ENCODE measurements at places on chromosomes 5 and 9.

- no peak for DNase-seq
Measured at GRCh38 chr5:76383126-76383832, 19.8 kb upstream of the IQGAP2 start.

- DNase-seq, result no peak
Measured at GRCh38 chr5:571791-572190, 40.3 kb upstream of the CEP72 start.

DNA sequence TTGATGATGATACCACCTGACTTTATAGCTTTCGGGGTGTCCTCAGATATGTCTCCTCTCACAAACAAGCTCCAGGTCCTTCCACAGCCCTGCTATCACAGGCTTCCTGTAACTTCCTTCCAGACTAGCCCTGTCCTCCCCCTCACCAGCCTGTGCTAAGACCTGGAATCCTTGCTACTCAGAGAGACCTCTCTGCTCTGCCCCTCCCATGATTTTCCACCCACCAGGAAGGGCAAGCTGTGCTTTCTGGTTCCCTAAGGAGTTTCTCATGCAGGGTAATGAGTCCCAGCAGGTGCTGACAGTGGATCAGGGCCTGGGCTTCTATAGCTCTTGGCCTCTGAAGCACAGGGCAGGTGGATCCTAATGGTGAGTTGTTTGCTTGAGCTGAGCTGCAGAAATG is 86.9 kb downstream of the AOPEP start:
- no peak for DNase-seq

GRCh38 chr9:36637491-36638270 is 65.0 kb downstream of the MELK start:
- no peak for DNase-seq

- DNase-seq, result peak; percentile 61
Measured at GRCh38 chr5:23717486-23717885, 210.1 kb downstream of the PRDM9 start.

GRCh38 chr5:6117212-6117611 is 261.1 kb downstream of the MED10 start:
- no peak for DNase-seq

DNA sequence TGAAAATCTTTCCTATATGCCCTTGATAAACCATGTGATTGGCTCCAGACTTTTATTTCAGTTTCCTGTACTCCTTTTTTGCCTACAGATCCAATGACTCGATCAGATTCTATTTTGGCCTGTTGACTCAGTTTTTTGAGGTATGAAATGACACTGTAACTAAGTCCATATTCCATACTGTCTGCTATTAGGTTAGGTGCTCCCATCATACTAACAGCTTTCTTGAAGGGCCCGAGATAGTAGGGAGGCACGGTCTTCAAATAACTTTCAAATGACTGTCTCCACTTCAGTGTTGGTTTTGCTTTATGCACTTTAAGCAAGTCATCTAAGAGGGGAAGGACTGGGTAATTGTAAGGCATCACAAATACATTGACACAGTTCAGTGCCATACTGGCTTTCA is 295.4 kb upstream of the DAB2 start:
- DNase-seq, result no peak

- DNase-seq, result no peak
Measured at GRCh38 chr9:114037961-114038723, 40.0 kb downstream of the AMBP start.

GRCh38 chr5:63401436-63402046 is 560.7 kb downstream of the HTR1A start:
- peak; percentile 78 for DNase-seq

DNA sequence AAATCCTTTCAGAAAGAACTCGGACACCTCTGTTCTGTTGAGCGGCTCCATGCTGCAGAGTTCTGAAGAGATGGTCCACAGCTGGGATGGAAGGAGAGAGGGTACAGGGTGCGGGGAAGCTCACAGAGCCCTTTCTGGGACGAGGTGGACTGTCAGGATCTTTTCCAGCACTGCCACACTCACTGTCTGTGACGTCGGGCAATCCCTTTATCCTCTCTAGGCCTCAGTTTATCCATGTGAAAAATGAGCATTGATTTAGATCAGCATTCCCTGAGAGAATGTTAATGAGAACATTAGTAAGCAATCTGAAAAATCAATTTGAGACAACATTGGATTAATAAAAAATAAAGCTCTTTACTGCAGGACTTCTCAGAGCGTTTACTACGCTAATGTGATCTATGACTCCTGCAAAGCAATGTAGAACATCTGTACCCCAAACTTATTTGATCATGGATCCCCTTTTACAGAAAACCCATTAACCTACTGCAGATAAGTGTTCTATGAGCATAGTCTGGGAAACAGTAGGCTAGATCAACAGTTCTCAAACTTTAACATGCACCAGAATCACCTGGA is at the start of gene OR13J1:
OR13J1 (minus strand) TSS at position 51 of the 573 bp plus-strand sequence; CDS start at position 51, 0 bp downstream.
- no peak for DNase-seq

DNA sequence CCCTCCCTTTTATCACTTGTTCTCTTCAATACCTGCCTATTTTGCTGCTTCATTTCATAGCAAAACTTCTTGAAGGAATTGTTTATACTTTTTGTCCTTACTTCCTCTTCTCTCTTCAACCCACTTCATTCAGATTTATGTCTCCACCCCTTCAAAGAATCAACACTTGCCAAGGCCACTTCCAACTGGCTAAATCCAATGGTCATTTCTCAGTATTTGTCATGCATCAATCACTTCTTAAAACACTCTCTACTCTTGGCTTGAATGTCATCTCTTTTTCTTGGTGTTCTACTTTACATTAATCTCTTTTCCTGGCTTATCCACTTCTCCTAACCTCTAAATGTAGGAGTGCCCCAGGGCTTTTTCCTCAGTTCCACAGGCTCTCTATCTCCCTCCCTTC is 8.3 kb upstream of the FCHO2 start:
- peak; percentile 17 for DNase-seq

DNA sequence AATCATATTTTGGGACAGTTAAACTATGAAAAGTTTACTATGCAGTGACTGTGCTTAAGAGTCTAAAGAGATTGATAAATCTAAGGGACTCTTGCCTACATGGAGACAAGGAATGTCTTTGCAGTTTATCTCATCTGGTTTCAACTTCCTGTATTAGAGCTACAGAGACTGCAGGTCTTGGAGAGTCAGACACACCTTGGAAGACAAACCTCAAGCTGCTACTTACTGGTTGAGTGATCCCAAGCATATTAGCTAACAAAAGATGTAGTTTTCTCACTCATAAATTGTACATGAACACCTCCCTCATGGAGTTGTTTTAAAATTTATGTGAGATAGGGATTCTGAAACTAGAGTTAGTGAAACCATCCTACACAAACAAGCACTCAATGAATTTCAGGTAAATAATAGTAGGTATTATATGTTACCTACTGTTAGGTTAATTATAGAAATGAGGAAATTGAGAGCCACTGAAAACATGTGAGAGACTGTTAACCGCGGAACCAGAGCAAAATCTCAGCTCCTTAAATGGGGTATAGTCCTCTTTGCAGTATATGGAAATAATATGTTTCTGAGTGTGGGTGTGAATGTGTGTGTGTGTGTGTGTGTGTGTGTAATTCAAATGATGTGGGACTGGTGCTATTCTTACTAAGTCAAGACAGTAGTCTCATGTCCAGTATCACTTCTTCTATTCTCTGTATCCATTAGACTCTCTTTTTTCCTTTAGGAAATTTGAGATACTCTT is 752.1 kb downstream of the DTWD2 start:
- no peak for DNase-seq

DNA sequence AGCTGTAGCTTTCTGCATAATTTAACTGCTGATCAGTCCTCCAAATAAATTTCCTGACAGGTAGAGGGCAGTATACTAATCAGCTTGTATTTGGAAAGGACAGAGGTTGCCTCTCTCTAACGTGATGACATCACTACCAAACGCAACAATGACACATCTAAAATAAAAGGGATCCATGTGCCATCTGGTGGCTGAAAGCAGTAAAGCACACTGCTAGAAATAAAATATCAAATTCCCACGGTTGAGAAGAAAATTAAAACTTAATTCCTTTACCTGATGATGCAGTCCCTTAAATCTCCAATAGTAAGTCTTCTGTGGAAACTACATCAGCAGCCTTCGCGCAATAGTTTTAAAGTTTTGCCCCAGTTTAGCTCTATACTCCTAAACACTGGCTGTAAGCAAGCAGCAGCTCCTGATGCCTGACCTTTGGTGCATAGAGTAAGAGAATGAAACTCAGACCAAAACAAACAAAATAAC is 54.5 kb downstream of the DIAPH1 start:
- peak; percentile 93 for DNase-seq

- DNase-seq, result no peak
Measured at GRCh38 chr9:130989891-130990290, 19.1 kb upstream of the LAMC3 start.

DNA sequence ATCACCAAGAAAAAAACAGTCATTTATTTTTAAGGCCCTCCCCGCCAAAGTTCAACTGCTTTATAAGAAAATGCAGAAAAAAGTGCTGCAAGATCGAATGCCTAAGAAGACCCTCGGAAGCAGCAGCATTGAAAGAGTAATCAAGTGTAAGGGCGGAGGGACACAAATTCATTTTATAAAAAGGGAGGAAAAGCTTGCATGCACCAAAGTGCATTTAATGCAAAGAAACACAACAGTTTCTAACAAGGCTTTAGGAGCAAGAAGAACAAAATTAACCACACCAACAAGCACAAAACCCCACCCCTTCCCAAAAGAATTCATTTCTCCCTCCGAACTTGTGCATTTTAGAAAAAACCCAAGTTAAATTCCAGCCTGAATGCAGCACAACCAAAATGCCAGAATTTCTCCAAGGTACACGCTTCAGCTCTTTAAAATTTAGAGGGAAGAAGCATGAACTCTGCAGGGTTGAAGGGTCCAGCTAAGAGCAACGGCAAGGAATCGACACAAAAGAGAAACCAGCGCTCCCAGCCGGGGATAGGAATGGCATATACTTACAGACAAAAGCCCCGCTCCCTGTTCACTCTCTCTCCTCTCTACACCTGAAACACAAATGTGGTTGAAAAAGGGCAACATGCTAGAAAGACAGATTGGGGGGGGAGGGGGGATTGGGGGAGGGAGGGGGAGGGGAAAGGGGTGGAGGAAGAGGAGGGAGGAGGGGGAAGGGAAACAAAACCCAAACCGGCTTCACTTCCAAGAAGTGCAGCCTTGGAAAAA is at the start of gene NREP:
NREP (minus strand) TSS at position 614 of the 774 bp plus-strand sequence. CDS start 1,422 bp downstream, outside the sequence.
- DNase-seq, result peak; percentile 87

DNA sequence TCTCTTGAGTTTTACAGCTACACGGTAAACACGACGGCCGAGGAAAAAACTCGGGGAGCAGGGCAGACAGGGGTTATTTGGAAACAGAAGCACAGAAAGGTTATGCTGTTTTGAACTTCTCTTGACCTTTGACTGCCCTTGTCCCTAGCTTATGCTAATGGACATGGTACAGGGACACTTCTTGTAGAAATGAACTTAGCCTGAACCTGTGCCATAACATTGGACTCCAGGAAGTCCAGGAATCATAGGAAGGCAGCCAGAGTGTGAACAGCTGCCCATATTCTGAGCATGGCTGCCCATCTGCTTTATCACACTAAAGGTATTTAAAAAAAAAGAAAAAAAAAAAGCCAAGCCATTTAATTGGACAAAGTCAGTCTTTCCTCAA is 46.1 kb downstream of the NR6A1 start:
- DNase-seq, result no peak

- DNase-seq, result no peak
Measured at GRCh38 chr5:73486119-73486899, 11.9 kb upstream of the BTF3 start.

DNA sequence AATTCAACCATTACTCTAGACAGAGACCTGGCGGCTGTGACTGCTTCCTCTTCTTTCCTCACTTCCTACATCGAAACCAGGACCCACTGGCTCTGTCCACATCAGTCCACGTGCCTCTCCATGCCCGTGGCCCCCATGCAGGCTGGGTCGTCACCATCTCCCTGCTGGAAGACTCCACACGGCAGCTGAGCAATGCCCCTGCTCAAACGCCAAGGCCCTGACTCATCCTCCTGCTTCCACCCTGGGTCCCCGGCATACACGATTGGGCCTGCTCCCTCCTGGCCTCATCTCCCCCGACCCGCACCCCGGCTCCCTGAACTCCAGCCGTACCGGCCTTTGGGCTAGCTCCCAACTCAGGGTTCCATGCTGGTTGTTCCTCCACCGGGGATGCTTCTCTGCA is 67.2 kb upstream of the IER5L start:
- DNase-seq, result no peak

DNA sequence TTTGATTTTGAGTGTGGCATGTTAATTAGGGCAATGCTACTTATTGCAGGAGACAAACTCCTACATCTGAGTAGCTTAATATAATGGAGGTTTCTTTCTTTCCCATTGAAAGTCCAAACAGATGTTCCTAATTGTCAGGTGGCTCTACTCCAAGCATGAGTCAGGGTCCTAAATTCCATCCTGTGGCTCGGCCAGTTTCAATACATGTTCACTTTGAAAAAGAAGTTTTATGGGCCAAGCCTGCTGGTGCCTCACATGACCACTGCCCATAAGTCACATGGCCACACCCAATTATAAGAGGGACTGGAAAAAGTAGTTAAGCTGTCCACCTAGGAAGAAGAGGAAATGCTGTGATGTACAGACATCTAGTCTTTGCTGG is 170.4 kb downstream of the ARRDC3 start:
- peak; percentile 32 for DNase-seq

- DNase-seq, result no peak
Measured at GRCh38 chr5:54996466-54996865, 11.1 kb upstream of the ESM1 start.

GRCh38 chr9:138060365-138060764 is 182.8 kb downstream of the CACNA1B start:
- DNase-seq, result no peak

GRCh38 chr9:86662890-86663468 is 284.3 kb downstream of the GAS1 start:
- DNase-seq, result no peak

- DNase-seq, result no peak
Measured at GRCh38 chr5:19753579-19753978, 234.4 kb downstream of the CDH18 start.

DNA sequence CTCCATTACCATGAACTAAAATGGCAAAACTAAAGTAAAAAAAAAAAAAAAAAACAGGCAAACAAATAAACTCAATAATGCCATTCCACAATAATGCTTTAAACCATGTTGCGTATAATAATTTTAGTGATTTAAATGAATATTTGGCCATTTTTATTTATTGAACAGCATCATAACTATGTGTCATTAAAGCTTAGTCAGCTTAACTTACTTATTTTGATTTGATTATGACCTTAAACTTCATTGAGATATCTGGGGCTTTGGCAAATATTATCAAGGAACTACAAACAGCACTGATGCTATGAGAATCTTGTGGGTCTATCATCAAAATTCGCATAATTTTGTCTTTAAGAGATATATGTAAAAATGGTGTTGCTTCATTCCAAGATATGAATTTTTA is 1610.3 kb upstream of the NUDT12 start:
- DNase-seq, result no peak

DNA sequence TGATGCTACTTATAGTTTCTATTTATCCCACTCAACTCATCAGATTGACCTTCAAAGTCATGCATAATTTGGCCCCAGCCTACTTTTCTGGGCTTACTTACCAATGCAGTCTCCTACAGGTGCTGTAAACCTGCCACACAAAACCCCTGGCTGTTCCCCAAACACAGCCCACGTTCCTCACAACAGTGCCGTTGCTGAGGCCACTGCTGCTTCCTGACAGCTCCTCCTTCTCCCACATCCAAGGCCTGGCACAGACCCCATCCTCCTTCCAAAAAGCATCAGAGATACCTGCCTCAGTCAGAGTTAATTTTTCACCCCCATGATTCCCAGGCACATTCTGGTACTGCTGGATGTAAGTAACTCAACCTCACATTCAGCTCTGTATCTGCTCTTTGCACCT is 68.1 kb upstream of the SIMC1 start:
- DNase-seq, result no peak

GRCh38 chr5:168528521-168529373 is at the start of gene FBLL1:
Gene FBLL1, plus strand, starts transcription at chr5:168529305. Its CDS starts 200 bp downstream, at chr5:168529505.
- DNase-seq, result no peak

- DNase-seq, result no peak
Measured at GRCh38 chr5:73542020-73542419, 23.4 kb downstream of the ANKRA2 start.
